ENCODE measurements at places on chromosomes 1 and 21. TPM values are rescaled to one million over a fixed set of nuclear protein-coding genes. Genes with fewer than 3 reads are reported as not detected.

DNA sequence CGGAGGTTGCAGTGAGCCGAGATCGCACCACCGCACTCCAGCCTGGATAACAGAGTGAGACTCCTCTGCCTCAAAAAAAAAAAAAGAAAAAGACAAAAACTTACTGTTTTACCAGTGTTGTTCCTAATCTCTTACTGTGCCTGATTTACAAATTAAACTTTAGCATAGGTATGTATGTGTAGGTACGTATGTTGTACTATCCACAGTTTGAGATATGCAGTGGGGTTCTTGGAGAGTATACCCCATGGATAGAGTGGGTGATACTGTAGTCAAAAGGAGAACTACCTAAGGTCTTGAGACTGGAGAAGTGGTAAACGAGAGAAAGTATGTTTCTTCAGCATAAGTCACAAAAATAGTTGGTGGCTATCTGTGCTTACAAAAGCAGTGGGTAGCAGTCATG, 38.6 kb downstream of the RNF11 start:
- no peak for DNase-seq

DNA sequence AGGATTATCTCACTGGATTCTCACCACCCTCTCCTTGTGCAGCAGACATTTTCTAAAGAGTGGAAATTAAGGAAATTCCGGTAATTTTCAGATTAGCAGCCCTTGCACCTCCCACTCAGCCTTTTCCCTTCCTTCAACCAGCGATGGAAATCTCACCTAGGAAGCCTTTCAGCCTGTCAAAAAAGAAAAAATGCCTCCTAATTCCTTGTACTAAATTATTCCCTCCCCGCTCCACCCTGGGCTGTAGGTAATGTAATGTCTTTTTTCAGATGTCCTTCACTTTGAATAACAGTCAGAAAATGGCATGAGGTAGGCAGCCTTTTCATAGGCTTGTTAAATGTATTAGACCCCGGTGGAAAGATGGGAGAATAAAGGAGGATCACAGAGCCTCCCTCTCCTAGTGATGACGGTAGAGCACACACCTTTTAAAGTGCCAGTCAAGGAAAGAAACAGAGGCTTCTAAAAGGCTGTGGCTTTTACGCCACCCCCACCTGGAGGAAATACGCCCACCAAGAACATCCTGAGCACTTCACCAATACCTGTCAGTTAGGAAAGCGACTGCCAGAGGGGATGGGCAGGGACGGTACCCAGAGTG, 62.8 kb upstream of the NEK2 start:
- DNase-seq: no peak

GRCh38 chr1:29984862-29985605, 738.4 kb downstream of the MATN1 start:
- DNase-seq: peak; percentile 75

PAFAH2 gene
- polyA plus RNA-seq: 12.8 TPM

ECE1 gene
- 30.9 TPM for polyA plus RNA-seq

TDRD5 gene
- polyA plus RNA-seq: 0.44 TPM
